Panc1 (cell line): ENCODE measurements at places on chromosomes 12 and 14. TPM values are rescaled to one million over a fixed set of nuclear protein-coding genes. Genes with fewer than 3 reads are reported as not detected.

DNA sequence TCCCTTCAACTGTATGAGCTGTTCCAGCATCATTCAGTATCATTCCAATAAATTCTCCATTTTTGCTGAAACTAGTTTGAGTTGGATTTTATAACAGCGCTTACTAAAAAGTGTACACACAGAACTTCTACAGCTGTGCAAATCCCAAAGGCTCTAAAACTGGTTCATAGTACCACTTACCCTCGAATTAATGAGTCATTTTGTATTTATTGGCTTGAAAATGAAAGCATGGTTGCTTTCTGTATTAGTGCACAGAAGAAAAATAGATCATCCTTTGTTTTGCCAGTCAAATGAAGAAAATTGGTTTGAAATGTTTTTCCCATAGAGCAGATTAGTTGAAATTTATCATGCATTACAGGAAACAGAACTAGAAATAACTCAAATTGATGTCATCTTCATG, 268.3 kb upstream of the CPNE8 start:
- no peaks in the 10 kb centered on the region for H3K36me3 ChIP-seq
- H3K27me3 ChIP-seq = no peaks in the 10 kb centered on the region
- no peak overlapping the region for H3K27ac ChIP-seq
- H3K4me1 ChIP-seq = no peaks in the 10 kb centered on the region
- no peak overlapping the region for H3K4me3 ChIP-seq
- no peak for DNase-seq

DNA sequence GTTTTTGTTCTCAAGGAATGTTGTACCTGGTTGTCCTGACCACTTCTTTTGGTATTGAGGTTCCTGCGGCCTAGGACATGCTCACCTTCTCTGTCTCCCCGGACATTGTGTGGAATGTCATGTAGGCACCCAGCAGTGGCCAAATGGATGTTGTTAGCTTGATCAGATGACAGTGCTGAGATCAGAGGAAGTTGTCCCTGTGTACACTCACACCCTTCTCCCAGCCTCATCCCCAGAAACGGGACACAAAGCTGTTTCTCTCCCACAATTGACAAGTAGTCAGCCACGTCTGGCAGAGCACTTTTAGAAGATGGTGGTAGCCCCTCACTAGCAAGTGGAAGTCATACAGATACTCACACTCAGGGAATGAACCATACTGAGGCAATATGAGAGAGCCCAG, 3.0 kb downstream of the PLEKHH1 start:
- H3K27me3 ChIP-seq = no peaks in the 10 kb centered on the region
- no peaks in the 10 kb centered on the region for H3K4me1 ChIP-seq
- H3K27ac ChIP-seq = no peak overlapping the region
- H3K36me3 ChIP-seq = no peaks in the 10 kb centered on the region; the same call in 1 of the 2 replicates
- H3K4me3 ChIP-seq = no peak overlapping the region

Gene ATP2B1
- total RNA-seq = 64.5 TPM

Gene LYSET
- total RNA-seq = 20.9 TPM

Gene ACOT6
- not detected for total RNA-seq

Gene PPP1R36
- total RNA-seq = 0.69 TPM
